Stomach (tissue), 19 donors: ENCODE measurements at places on chromosomes 6 and 20. TPM values are rescaled to one million over a fixed set of nuclear protein-coding genes. Genes with fewer than 3 reads are reported as not detected.

GRCh38 chr20:60806354-60806753 lies 445.7 kb upstream of the CDH4 start:
- no peak for DNase-seq

DNA sequence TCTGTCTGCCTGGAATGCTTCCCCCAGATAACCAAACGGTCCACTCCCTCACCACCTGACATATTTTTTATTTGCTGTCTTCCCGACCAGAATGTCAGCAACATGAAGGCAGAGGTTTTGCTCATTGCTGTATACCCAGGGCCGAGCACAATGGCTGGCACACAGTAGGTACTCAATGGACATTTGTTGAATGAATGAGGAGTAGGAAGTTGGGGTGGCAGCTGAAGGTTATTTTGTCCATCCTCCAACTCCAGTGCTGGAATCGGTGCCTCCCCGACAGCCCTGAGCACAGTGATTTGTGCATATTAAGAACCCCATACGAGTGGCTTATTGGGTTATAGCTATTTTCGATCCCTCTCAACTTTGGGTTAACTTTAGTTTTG lies 10.3 kb downstream of the DUSP15 start:
- DNase-seq = no peak

- no peak for DNase-seq
Measured at GRCh38 chr6:19968201-19968600, 131.0 kb downstream of the ID4 start.

DNA sequence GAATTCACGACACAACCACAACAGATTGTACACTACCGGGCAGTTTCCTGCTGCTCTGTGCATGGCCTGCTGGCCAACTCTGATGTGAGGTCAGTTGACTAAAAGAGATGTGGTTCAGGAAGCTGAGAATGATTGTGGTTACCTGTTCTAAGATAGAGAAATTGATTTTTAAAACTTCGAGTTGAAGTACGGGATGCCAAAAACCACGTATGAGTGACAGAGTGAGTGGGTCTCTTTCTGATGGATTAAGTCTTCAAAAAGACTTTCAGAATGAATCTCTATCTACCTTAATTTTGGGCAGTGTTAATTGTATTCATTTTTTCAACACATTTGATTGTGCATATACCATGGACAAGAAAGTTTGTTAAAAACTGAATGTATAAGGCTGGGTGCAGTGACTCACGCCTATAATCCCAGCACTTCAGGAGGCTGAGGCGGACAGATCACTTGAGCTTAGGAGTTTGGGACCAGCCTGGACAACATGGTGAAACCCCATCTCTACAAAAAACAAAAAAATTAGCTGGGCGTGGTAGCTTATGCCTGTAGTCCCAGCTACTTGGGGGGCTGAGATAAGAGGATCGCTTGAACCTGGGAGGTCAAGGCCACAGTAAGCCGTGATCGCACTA lies 121.2 kb downstream of the SGK1 start:
- DNase-seq = no peak

MYB gene
- polyA plus RNA-seq = 0.56 TPM
